ENCODE measurements at places on chromosomes 11 and 22. TPM values are rescaled to one million over a fixed set of nuclear protein-coding genes. Genes with fewer than 3 reads are reported as not detected.

DNA sequence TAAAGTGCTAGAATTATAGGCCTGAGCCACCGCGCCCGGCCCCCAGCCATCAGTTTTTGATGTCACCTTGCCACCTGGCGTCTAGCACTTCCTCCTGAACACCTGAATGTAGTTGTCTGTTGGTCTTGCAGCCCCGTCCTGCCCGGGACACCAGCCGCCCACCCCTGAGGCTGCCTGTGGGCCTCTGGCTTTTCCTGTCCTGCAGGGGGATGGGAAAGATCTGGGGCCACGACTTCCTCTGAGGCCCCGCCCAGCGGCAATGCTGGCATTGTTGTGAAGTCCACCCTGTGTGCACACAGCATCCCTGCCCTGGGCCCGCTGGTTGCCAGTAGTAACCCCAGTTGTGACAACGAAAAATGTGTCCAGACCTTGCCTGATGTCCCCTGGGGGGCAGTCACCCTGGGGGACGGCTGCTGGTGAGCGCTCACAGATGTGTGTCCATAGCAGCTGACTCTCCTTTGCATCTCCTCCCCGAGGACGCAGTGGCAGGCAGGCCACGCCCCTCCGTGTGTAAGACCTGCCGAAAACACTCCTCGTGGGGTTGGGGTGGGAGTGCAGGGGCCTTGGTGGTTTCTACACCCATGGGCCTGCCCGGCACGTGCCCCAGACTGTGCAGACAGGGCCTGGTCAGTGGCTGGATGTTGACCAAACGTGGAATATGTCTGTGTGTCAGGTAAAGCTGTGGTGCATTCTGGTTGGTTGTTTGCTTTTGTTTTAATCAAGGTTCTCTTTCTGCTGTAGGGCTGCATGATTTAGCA is 6.8 kb downstream of the SELENOO start:
- H3K27ac ChIP-seq: no peak overlapping the region
- peak; percentile 27 for DNase-seq
- no peak overlapping the region for H3K4me3 ChIP-seq

- no peak for DNase-seq
- H3K36me3 ChIP-seq: no peaks in the 10 kb centered on the region
- no peak overlapping the region for H3K27ac ChIP-seq
Measured at GRCh38 chr11:35838071-35838470, 105.8 kb upstream of the LDLRAD3 start.

IRAG1 gene
- 16.1 TPM for total RNA-seq

DNA sequence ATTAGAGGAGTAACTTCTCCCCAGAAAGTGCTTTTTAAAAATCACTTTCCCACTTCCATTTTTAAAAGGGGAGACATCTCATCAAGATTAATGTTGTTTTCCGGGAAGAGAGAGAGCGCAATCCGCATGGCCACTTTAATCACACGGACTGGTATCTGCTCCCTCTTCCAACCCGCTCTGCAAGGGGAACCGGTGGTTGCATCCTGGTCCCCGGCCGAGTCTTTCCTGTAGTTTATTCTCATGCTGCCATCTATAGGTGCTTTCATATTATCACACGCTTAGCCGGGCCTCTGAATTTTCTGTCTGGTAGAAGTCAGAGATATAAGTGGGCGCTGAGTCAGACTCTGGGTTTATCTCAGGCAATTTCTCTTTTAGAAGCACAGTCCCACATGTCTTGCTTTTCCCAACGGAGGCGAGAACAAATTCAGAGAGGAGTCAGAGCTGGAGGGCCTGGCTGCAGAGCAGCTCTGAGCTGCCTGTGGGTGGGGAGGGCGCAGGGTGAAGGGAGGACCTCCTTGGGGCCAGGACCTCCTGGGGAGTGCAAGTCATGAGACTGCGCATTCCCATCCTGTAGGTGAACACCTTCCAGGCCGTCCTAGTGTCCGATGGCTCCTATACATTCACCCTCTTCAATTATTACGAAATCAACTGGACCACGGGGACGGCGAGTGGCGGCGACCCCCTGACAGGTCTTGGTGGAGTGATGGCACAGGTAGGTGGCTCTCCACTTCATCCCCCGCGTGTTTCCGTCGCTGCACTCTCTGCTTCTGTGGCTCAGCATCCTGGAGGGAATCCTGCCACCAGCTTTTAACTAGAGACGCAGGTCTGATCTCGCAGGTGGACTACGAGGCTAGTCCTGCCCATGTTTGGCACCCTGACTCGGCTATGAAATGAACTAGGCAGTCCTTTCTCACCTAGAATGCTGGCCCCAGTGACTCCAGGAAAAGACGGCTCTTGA is 11.7 kb downstream of the TECTA start:
- DNase-seq: peak; percentile 83
- peaks cover 31% of the 10 kb centered on the region for H3K4me1 ChIP-seq
- no peak overlapping the region for H3K27ac ChIP-seq
- no peaks in the 10 kb centered on the region for H3K27me3 ChIP-seq
